ENCODE measurements at places on chromosomes 3 and 15.

- no peak for DNase-seq
Measured at GRCh38 chr3:174202116-174202515, 657.0 kb upstream of the NAALADL2 start.

DNA sequence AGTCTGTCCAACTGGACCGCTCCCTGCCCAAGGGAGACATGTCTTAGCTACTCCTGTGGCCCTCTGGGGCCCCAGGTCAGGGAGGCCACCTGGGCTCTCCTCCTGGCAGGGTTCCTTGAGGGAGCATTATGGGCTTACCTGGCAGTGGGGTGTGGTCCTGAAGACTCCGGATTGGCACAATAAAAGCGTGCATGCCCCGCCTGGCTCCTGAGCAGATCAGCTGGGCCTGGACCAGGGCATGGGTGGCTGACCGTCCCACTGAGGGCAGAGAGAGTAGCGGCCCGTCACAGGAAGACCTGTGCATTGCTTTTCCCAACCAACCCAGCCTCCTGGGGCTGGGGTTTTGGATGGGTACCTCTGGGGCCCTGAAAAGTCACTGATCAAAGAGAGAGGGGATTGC, 5.4 kb downstream of the ACOX2 start:
- peak; percentile 46 for DNase-seq

DNA sequence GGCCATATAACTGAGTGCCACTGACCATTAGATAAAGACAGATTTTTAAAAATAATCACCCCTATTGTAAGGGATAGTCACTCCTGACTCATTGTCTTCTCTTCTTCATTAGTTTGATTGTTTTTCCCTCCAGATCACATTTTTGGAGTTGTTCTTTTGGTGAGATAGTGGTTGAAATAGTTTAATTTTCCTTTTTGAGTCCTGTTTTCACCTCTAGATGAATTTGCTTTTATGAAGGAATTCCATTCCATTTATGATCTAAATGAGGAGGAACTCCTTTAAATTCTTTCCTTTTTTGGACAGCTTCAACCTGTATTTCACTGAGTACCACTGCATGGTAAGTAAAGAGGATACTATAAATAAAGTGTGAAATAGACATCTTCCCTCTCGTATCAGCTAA, 112.4 kb downstream of the GREM1 start:
- DNase-seq, result no peak

GRCh38 chr3:17235310-17235709, 350.6 kb downstream of the PLCL2 start:
- no peak for DNase-seq

GRCh38 chr15:70259028-70259424, 161.3 kb upstream of the TLE3 start:
- no peak for DNase-seq

GRCh38 chr3:177760803-177761202, 563.5 kb upstream of the TBL1XR1 start:
- no peak for DNase-seq

DNA sequence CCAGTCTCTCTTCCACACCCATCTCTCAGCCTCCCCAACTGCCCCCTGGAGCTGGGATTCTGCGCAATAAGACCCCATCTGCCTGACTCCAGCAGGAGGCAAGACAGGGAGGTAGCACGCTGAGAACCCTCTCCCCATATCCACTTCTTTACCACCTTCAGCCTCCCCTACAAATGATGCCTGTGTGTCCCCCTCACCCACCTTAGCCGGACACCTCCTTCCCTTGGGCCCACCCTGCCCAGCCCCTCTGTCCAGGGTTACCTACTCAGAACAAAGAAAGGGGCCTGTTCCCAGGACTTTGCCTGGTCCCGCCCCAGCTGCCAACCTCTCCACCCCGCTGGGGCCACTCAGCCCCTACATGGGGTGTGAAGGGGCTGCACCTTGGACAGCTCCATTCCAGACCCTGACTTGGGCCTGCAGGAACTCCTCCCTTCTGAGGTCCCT, 40.8 kb upstream of the ATP2B2 start:
- DNase-seq, result no peak

- no peak for DNase-seq
Measured at GRCh38 chr3:119681279-119681678, 4.1 kb upstream of the COX17 start.

- DNase-seq, result no peak
Measured at GRCh38 chr15:73482166-73482565, 39.2 kb downstream of the REC114 start.

GRCh38 chr15:79450648-79451047, 18.5 kb downstream of the MINAR1 start:
- DNase-seq, result no peak

DNA sequence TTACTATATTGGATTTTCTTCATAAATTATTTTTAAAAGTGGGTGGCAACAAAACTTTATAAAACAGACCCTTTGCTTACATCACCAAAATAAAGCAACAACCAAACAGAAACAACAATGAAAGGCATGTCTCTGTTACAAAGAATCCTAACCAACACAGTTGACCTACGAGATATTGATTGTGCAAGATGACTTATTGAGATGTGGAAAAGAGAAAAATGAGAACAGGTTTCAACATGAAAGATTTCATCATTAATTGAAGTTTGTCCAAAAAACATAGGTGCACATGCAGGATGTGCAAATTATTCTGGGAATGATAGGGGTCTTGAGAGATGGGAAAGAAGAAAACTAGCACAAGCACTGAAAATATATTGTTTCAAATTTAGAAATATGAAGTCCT, 9.0 kb downstream of the GMNC start:
- no peak for DNase-seq

GRCh38 chr3:97827741-97828471, 6.1 kb downstream of the CRYBG3 start:
- no peak for DNase-seq

DNA sequence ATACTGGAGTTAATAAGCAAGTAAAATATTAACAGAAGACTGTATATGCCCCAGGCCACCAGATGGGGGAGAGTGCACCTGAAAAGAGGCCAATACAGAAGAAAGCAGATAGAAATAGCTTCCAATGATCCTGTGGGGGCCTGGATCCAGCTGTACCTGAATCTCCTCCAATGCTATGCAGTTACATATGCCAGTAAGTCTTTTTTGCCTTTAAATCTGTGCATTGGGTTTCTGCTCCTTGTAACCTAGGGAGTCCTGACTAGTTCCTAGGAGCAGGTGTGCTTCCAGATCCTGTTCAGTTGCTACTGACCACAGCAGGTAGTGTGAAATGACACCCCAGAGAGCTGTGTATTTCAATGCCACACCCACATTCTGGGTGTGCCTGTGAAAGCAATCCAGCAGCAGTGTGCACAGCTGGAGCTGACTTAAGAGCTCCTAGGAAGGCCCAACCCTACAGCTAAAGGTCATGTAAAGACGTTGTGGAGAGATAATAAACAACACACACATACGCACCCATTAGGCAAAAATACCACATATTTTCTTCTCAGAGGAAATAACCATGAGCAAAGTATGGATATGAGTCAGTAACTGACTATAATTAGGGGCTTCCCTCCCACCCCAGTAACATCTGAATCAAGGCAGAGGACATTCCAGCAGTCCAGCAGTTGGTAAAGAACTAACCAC, 62.2 kb upstream of the AKAP13 start:
- DNase-seq, result no peak

GRCh38 chr15:39511000-39511915, 69.6 kb upstream of the THBS1 start:
- DNase-seq, result no peak

- DNase-seq, result no peak
Measured at GRCh38 chr3:78004571-78004970, 964.7 kb downstream of the ROBO2 start.

- no peak for DNase-seq
Measured at GRCh38 chr3:23697416-23697815, 108.3 kb upstream of the UBE2E1 start.

DNA sequence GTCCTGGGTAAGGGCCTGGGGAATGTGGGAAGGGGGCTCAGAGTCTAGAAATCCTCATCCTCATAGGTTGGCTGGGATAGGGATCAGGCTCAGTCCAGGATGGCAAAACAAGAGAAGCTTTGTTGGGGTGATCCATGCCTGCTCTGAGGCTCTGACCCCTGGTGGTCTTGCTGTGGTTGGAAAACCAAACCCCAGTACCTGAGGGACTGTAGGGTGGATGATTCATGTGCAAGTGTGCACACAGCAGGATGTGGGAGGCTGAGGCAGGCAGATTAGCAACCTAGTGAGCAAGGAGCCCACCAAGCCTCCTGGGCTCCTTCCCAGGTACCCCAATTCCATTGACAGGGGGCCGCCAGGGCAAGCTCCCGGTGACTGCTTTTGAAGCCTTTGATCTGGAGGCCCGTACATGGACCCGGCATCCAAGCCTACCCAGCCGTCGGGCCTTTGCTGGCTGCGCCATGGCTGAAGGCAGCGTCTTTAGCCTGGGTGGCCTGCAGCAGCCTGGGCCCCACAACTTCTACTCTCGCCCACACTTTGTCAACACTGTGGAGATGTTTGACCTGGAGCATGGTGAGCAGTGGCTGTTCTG, 3.1 kb downstream of the KLHDC8B start:
- DNase-seq, result no peak

- DNase-seq, result no peak
Measured at GRCh38 chr3:105353485-105354161, 13.1 kb upstream of the ALCAM start.

GRCh38 chr3:15766406-15766805, 31.4 kb downstream of the ANKRD28 start:
- DNase-seq, result no peak

DNA sequence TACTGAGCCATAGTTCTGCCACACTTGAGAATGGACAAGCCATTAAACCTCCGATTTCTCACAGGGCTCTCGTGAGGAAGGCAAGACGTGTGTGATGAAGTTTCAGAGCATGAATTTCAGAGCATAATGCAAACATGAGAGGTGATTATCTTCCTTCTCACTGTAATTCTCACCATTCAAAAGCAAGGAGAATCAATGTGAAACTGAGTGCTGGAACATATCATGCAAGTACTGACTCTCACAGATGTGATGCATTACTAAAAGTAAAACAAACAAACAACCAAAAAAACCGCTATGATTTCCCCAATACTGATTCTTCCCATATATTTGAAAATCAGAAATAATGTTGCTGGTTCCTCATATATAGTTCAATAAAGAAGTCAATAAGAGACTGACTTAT, 23.7 kb downstream of the P3H2 start:
- DNase-seq, result no peak

DNA sequence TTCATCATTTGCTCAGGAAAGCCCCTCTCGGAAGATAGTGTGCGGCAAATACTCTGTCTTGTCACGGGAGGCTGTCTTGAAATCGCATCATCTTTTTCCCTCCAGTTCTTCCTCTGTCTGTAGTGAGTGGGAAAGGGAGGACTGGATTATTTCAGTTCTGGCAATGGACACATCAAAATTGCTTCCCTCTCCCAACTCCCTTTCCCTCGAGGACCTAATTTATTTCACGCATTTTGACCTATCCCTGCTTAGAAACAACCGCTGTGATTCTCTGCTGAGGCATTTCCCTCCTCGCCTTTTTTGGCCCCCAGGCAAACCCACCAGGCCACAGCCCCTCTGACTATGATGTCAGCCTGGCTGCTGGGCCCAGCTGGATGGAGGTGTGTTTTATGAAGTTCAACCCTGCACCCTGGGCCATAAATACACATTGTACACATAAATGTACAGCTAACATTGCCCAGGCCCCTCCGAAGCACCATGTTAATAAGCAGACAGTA, 138.7 kb upstream of the LRTM1 start:
- no peak for DNase-seq

DNA sequence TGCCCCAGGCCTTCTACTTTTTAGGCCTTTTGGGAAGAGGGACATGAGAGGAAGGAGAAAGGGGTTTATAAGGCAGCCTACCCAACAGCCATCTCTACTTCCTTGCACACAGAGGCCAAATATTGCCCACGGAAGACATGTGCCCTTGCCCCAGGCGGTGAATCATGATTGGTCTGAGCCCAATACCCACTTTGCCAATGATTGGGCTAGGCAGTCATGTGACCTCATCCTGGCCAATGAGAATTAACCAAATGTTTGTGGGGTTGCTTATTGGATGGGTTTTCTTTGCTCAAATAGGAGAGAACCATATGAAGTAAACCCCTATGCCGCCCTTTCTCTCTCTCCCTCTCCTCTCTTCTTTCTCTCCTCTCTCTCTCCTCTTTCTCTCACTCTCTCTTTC, 42.2 kb upstream of the ATP1B3 start:
- no peak for DNase-seq

GRCh38 chr15:99452728-99453636, 112.8 kb upstream of the MEF2A start:
- no peak for DNase-seq

Data from stimulated activated effector memory CD8-positive, alpha-beta T cell treated with anti-CD3 and anti-CD28 coated beads, Interleukin-12 subunit alpha, Interleukin-12 subunit beta, amount 100 ng/mL, for 72 hours (primary cell).